ENCODE measurements at places on chromosomes 6 and 20.

DNA sequence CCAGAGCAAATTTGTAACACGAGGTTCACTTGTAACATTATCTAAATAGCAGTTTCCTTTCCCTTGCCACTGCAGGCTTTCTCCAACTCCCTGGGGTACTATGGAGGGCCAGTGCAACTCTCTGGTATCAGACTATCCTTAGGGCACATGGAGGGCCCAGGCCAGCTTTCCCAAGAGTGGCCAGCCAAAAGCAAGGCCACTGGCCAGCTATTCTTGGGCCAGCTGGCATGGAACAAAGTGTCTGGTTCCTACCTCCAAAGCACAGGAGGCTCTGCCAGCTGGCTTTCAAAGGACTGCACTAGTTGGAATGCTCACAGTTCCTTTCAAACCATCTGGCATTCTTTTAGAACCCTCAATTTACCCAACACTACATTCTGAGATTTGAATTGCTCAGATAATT lies 8.7 kb downstream of the RNF24 start:
- no peak for DNase-seq

DNA sequence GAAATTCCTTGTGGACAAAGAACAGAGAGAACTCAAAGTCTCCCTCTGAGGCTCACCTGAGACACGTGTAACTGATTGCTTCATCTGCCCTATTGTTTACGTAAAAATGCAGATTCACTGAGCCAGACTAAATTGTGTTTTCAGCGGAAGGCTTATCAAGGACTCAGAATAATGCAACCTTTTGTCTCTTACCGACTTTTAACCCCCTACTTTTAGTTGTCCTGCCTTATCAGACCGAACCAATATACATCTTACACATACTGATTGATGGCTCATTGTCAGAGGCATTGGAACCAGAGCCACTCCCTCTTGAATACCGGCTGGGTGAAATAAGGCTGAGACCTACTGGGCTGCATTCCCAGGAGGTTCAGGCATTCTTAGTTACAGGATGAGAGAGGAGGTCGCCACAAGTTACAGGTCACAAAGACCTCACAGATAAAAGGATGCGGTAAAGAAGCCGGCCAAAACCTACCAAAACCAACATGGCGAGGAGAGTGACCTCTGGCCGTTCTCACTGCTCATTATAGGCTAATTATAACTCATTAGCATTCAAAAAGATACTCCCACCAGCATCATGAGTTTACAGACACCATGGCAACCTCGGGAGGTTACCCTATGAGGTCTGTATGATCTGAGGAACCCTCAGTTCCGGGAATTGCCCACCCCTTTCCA lies 95.5 kb upstream of the ZNF184 start:
- DNase-seq: no peak

- no peak for DNase-seq
Measured at GRCh38 chr20:48603116-48603818, 224.5 kb downstream of the PREX1 start.

DNA sequence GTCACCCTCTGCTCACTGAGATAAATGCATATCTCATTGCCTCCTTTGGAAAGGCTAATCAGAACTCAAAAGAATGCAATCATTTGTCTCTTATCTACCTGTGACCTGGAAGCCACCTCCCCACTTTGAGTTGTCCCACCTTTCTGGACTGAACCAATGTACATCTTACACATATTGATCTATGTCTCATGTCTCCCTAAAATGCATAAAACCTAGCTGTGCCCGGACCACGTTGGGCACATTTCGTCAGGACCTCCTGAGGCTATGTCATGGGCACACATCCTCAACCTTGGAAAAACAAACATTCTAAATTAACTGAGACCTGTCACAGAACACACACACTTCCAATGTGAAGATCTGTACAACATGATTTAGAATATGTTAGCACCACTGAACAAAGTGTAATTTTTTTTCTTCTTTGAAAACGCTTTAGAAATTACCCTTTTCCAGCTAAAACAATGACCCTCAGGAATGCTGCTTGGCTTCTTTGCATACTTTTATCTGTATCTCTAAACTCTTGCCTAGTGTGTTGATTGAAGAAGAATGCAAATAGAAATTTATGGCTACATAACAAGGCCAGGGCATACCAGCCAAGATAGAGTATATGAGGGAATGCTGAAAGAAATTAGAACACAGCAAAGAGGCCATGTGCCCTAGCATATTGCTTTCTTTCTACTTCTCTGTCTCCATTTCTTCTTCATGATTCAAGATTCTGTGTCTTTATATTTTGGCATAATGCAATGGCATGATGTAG lies 84.6 kb upstream of the DST start:
- DNase-seq: no peak

DNA sequence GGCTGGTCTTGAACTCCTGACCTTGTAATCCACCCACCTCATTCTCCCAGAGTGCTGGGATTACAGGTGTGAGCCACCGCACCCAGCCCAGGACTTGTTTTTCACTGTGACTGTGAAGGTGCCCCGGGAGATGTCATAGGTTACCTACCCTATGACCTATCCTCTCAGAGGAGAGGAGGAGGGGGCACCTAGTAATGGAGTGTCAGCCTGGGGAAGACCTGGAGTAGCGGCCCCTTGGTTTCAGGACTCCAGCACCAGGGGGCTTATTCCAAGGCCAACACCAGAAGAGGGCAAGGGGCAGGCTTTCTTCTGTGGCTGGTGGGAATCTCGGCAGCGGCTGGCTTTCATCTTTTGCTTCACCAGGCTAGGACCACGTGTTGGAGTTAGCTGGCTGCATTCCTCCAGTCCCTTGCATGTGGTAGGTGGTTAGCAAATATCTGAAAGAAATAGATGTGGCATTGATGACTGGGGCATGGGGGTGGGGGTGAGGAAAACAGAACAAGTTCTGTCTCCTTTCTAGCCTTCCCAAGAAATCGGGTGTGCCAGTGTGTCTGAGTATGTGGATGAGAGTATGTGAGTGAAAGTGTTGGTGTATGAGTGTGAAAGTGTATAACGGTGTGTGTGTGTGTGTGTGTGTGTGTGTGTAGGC lies 7.9 kb upstream of the ITPR3 start:
- DNase-seq: no peak

GRCh38 chr6:21371676-21372171 lies 221.8 kb upstream of the SOX4 start:
- DNase-seq: no peak

- DNase-seq: no peak
Measured at GRCh38 chr6:169277619-169278018, 24.0 kb upstream of the THBS2 start.

DNA sequence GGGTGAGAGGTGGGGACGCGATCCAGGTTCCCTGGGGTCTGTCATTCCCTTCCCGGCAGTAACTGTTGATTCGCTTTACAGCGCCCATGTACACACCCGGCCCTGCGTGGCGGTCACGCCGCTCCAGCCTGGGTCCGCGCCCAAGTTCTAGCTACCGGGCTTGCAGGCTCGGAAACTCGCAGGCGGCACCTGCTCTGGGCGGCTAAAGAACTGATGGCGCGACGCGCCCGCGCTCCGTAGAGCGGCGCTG lies 1.4 kb upstream of the POU3F2 start:
- DNase-seq: no peak

DNA sequence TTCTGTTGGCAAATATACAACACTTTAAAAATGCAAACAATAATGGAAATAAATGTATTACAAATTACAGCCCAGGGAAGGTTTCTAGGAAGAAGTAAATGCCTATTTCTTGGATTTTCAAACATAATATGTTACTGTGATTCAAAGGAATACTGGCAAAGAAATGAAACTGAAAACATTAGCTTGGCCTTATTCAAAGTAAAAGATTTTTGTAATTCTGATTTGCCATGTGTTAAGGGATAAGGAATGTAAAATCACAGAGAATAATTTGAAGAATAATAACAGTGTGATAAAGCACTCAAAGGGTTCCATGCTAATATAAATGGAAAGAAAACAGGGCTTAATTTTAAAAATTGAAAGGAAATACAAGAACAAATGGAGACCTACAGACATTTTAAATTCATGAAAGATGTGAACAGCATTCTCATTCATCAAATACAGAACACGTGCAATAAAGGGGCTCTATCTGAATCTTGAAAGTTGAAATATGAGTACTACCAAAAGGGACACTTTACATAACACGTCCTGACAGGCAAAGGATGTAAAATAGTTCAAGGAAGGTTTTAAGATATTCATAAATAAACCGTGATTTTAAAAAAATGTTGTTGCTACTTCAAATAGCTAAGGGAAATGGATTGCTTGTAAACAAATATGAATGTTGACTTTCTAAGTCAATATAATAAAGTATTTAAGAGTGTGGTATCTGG lies 138.1 kb downstream of the RFPL4B start:
- no peak for DNase-seq

DNA sequence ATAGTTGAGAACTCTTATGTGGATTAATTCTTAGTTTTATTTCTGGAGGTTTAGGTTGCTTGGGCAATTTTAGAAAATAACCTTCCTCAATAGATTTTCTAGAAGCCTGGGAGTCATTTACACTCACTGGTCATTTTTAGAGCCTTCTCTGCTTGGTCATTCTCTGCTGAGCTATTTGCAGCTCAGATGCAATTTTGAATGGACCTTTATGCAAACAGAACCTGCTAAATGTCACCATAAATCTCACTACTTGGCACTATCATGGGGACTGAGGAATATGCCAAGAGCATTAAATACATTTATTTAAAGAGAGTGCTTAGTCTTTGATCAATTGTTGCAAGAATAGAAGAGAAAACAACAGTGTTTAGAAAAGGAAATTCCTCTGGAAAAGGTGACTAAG lies 154.0 kb downstream of the CLVS2 start:
- no peak for DNase-seq

DNA sequence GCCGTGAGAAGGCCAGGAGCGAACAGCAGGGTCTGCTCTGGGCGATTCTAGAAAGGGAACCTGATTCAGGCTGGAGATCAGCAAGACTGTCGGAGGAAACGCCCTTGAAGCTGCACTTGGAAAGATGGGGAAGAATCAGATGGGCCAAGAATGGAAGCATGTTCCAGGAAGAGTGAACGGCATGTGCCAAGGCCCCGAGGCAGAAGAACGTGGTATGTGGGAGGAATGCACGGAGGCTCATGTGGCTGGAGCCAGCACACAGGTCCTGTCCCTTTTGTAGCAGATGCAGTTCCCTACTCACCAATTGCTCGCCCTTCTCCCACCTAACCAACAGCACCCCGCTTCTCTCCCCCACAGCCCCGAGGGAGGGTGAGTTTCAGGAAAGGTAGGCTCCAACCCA lies 180.6 kb downstream of the TFAP2C start:
- no peak for DNase-seq

DNA sequence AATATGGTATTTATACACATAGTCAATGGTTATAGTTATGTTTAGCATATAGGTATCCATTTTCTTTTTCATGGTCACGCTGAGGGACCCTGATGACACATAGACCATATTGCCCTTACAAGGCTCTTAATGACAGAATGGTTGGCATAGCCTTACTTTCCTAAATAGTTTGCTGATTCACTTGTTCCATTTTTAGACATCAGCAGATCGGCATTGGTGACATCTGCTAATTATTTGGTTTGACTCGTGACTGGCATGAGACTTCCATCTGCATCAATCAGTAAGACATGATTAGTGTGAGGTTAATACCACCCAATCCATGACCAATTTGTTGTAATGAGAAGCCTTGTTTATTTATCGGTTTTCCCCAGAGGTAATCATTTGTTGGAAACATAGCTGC lies 309.7 kb downstream of the ALDH8A1 start:
- DNase-seq: no peak

DNA sequence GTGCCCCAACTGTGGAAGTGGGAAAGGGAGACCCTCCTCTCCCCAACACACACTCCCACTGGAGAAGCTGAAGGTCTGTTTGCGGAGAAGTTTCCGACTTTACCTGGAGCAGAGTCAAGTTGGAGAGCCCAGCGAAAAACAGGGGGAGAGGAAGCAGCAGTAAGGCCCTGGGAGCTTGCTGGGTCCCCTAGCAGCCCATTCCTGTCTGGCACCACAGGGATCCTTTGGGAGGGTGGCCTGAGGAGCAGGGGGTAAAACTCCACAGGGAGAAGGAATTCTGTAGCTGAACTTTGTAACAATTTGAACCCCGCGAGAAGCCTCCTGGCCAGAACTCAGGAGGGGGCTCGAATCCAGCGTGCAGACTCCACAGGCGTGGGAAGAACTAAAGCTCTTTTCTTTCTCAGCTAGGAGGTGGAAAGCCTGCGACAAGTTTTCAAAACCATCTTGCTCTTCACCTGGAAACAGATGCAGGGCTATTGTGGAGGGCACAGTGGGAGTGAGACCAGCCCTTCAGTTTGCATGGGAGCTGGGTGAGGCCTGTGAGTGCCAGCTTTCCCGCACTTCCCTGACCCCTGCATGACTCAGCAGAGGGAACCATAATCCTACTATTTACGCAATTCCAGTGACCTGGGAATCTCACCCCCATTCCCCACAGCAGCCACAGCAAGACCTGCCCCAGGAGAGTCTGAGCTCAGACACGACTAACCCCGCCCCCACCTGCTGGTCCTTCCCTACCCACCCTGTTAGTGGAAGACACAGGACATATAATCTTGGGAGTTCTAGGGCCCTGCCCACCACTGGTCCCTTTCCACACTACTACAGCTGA lies 25.8 kb downstream of the SERPINB9 start:
- no peak for DNase-seq

- DNase-seq: no peak
Measured at GRCh38 chr6:83168556-83168955, 24.5 kb downstream of the PGM3 start.

GRCh38 chr6:21208796-21209186 lies 384.8 kb upstream of the SOX4 start:
- no peak for DNase-seq

- no peak for DNase-seq
Measured at GRCh38 chr6:164133095-164133494, 718.6 kb downstream of the QKI start.

GRCh38 chr6:2810092-2810671 lies 31.5 kb downstream of the SERPINB1 start:
- DNase-seq: no peak

DNA sequence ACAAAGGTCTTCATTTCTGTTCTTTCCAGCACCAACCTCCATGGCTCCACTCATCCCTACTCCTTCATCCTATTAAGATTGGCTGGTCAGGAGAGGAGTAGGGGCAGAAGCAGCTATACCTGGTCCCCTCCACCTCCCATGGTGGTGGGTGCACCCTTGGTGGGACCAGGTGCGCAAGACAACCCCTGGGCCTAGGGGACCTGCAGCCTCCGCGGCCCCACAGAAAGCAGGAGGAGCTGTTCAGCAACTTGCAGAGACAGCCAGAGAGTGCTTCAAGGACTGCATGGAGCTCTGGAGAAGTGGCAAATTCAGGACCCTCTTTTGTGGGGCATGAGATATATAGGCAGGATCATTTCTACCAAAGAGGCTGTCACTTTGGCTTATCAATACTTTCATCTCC lies 9.8 kb downstream of the ULBP2 start:
- no peak for DNase-seq

DNA sequence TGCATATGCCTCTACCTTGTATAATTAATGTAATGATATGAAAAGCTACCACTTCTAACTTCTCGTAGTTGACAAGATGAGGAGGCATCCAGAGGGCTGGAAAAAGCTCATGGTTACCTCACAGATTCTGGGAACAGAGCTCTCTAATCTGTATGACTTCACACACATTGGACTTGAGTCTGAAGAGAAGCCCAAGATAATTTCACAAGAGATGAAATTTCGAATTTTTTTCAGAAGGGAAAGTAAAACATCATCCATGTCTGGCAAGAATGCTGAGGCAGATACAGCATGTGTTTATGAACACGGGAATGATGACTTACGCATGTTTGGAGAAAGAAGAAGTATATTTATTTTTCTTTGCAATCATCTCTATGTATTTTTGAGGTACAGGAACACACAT lies 141.8 kb upstream of the TENT5A start:
- no peak for DNase-seq

GRCh38 chr6:4189249-4189648 lies 53.9 kb upstream of the ECI2 start:
- no peak for DNase-seq

All from CMK (cell line).